Esophagus squamous epithelium (tissue), 5 donors: ENCODE measurements at places on chromosomes 7 and 10.

- no peak for DNase-seq
Measured at GRCh38 chr7:83271212-83272099, 108.8 kb upstream of the PCLO start.

- DNase-seq, result no peak
Measured at GRCh38 chr10:52571018-52571417, 201.6 kb downstream of the MBL2 start.

DNA sequence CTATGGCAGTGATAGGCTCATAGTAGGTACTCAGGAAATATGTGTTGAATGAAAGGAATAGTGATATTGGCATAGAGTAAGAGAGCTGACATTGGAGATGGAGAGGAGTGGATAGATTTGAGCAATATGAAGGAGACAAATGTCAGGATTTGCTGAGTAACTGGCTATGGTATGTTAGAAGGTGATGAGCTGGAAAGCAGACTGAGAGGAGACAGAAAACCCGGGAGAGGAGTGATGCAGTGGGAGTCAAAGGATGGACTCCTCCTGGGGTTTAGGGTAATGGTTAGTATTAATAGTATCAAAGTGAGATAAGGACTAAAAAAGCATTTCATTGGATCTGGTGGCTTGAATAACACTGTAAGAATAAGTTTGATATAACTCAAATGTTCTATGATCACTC lies 64.8 kb downstream of the CD36 start:
- no peak for DNase-seq

- no peak for DNase-seq
Measured at GRCh38 chr10:9860045-9860444, 1157.6 kb upstream of the CELF2 start.
